ENCODE measurements at places on chromosomes 12 and 14.

DNA sequence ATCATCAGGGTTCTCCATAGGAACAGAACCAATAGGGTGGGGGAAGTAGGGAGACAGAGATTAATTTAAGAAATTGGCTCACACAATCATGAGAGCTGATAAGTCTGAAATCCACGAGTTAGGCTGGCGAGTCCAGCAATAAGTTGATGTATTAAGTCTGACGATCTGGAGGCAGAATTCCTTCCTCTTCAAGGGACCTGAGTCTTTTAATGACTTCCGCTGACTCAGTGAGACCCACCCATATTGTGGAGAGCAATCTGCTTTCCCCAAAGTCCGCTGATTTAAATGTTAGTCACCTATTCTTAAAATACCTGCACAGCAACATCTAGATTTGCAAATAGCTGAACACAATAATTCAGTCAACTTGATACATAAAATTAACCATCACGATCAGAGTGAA, 97.8 kb downstream of the SPTSSA start:
- no peak for DNase-seq

GRCh38 chr14:50260511-50260910, 29.1 kb upstream of the SOS2 start:
- no peak for DNase-seq

GRCh38 chr14:72404998-72405397, 472.8 kb downstream of the RGS6 start:
- no peak for DNase-seq

- no peak for DNase-seq
Measured at GRCh38 chr12:124524231-124524925, 43.0 kb downstream of the NCOR2 start.

DNA sequence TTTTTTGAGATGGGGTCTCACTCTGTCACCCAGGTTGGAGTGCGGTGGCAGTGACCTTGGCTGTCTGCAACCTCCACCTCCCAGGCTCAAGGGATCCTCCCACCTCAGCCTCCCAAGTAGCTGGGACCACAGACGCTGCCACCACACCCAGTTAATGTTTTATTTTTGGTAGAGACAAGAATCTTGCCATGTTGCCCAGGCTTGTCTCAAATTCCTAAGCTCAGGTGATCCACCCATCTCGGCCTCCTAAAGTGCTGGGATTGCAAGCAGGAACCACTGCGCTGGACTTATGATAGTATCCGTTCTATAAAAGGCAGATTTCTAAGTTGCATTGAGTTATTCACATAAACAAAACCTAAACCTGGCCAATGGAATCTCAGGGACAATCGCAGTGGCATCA, 321.1 kb upstream of the PRICKLE1 start:
- no peak for DNase-seq

DNA sequence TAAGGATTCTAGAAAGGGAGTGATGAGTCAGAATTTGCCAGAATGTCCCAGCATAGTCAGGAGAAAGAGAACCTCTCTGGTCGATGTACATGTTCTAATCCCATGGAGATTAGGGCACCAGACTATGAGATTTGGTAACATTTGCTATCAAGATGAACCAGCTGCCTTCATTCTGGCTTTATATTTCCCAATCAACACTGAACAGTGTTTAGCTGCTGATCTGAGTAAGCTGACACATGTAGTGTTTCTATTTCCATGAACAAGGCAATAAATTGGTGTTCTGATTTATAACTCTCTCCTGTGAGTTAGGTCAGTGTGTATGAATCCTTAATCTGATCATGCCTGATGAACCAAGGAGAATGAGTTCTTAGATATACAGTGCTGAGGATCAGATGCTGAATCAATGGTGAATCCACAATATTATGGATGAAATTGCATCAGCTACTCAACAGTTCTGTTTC, 158.0 kb upstream of the AMIGO2 start:
- DNase-seq = no peak

DNA sequence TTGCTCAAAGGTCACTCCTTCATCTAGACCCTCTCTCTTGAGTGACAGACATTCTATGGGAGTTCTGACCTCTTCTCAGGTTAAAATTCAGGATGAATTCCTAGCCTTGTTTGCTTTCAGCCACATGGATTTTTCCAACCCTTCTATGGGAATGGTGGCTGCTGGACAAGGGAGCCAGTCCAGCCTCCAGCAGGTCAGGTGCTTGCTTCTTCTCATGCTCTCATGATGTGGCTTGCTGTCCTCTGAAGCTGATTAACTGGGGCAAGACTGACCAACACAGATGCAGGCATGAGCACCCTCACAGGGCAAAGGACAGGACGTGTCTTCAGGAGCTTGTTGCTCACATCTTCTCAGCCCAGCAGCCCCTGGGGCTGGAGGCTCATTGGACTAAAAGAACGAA, 97.2 kb upstream of the SLC35F4 start:
- no peak for DNase-seq

GRCh38 chr14:101370593-101371569, 190.4 kb upstream of the DIO3 start:
- peak; percentile 47 for DNase-seq

DNA sequence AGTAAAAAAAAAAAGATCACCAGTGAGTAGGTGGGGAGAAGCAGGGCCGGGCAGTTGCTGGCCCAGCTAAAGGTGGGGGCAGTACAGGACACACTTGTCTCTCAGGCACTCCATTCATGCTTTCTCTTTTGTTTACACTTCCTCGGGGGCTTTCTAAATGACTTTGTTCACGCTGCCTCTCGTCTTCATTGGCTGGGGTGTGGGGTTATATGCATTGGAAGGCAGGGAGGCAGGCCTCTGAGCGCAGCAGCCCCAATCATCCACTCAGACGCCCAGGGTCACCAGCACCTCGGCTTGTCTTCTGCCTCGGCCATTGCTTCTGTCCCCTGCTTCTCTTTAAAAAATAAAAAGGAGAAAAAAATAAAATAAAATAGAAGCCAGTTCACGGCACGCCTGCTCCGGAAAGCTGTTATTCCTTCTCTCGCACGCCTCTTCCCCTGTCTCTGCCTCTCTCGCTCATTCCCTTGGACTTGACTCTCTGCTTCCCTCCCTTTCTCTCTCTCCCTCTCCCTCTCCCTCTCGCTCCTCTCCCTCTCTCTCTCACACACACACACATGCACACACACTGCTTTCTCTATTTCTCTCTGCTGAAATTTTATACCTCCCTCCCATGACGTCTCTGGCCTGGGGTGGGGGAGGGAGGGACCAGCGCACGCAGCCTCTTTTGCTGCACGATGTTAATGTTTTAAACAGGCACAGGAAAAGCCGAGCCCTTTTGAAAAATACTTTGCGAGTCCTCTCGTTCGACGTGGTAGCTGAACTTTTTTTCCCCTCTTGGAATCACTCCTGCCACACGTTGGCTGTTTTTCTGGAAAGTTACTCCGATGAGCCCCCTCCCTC, at the start of gene TGFB3:
TSS of gene TGFB3 (minus strand) at position 570 of the 840 bp plus-strand sequence. CDS start 1,102 bp downstream, outside the sequence.
- DNase-seq = peak; percentile 91

- DNase-seq = no peak
Measured at GRCh38 chr14:32757568-32757967, 181.1 kb upstream of the NPAS3 start.

DNA sequence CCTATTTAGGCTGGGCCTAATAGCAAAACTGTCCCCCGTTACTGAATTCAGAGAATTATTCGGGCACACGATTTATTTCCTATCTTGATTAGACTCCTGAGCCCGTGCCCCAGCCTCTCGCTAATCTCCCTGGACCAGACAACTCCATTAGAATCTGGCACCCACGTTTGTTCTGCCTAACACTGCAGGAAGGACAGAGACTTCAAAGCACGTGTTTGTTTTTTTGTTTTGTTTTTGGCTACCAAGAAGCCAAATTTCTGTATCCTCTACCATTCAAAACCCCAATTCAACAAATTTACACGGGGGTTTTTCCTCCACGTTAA, 4.8 kb downstream of the USP44 start:
- no peak for DNase-seq

DNA sequence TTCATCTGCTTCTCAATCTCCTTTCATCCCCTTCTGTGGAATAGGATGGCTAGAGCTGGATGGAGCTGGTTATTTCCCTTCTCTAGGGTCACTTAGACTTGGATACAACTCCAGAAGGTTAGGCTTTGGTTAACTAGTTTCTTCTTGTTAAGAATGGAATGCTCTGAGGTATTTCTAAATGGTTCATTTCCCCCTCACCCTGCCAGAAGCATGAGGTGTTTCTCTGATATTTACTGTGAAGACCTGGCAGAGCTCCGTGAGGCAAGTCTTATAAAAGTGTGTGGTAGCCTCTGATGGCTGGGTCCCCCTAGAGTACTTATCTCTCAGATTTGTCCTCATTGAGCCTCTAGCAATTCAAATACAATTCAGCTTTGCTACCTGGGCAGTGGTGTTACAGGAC, 207.9 kb downstream of the SLC16A7 start:
- DNase-seq = no peak

DNA sequence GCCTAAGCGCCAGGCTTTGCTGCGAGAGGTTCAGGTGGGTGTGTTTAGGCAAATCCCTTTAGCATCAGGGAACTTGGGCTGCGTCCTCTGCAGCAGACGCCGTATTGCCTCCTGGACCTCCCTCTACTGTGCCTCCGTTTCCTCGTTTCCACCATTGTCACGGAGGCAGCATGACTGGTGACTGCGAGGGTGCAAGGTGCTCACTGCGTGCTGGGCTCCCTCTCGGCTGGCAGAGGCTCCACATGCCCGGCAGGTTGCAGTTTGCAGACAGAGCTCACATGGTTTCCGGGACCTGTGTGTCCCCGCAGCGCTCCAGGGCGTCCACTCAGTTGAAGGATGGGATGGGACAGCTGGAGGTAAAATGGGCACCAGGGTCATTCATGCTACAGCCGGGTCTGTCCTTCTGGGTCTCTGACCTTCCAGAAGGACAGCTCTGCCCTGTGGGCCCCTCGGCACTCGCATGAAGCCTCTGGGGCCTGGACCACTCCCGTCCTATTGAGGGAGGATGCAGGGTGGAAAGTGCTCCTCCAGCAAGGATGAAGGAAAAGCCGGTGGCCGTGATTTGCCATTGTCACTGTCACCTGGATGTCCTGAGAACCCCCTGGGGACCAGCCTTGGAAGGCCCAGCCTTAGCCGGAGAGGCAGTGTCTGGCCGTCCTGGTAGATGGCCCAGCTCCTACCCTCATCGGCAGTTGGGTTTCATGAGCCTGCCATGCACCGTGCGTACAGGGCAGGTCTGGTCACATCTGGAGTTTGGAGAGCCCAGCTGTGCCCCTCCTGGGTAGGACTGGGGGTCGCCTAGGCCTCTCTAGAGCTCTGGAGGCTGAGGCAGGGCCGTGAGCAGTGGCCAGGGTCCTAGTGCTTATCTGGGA, 146.5 kb downstream of the KIF26A start:
- peak; percentile 54 for DNase-seq

DNA sequence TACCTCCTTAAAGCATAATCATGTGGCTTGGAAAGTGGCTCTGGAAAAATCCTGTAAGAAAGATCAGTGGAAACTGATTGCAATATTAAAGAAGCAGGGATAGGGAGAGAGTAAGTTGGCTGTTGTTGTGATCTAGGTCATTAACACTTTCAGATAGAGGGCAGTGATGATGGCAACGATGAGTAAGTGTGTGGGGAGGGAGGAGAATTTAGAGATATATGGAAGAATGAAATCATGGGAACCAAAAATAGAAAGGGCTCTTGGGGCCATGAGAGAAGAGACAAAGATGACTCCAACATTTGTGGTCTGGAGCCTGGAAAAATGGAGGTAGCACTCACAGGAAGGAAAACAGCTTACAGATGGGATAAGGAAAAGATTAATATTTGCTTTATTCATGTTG, 23.3 kb downstream of the SNRPF start:
- no peak for DNase-seq

DNA sequence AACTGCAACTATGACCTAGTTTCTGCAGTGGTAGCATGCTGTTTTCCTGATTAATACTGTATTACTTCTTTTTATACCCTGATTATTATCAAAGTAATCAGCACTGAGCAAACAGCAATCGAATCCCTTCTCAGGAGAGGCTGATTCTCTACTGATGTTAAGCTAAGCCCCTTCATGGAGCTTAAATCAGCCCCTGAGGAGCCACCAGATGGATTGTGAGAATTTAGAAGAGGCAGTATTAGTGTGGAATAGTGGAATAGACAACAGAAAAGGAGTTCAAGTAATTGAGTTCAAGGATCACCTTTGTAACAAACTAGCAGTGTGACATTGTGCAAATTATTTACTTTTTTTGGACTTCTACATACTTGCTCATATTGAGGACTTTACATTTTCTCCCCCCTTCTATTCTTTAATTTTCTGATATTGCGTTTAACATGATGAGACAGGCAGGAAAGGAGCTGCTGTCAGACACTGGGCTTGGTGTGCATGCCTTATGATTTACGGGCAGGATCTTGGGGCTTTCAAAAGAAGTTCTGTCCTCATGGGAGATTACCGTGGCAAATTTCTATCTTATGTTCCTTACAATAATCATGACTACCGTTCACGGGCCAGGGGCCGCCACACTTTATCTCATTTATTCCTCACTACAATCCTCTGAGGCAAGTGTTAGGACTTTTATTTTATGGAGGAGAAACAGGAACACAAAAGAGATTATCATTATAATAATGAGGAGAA, 68.0 kb downstream of the PTPRR start:
- no peak for DNase-seq

- DNase-seq = no peak
Measured at GRCh38 chr12:132089407-132089910, 54.7 kb downstream of the DDX51 start.

- DNase-seq = peak; percentile 52
Measured at GRCh38 chr14:101723061-101723595, 38.4 kb upstream of the PPP2R5C start.

DNA sequence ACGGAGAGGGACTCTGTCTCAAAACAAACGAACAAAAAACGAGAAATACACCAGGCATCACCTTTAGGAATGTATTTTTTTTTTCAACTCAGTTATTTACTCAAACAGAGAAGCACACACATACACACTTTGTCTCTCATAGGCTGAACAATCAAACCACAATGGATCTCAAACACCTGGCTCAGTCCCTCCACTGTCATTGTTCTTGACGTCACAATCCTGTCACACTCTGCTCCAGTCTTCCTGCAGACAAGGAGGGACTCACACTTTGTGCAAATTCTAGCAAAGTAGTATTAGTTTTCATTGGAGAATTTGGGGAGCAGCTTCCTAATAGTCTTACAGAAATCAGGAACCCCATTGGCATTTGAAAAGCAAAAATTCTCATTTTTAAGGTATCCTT, 727.8 kb downstream of the BCL11B start:
- no peak for DNase-seq

- no peak for DNase-seq
Measured at GRCh38 chr14:21227981-21228380, 41.3 kb downstream of the HNRNPC start.

- peak; percentile 93 for DNase-seq
Measured at GRCh38 chr14:74552623-74553022, 59.1 kb downstream of the ISCA2 start.

DNA sequence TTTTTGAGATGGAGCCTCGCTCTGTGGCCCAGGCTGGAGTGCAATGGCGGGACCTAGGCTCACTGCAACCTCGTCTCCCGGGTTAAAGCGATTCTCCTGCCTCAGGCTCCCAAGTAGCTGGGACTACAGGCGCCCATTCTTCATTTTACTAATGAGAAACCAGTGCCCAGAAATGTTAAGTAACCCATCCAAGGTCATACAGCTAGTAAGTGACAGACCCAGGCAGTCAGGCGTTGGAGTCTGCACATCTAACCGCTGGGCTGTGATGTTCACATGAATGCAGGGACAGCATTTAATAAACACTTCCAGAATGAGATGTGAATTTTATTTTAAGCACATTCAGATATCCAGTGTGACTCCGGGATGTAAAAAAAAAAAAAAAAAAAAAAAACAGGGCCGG, 1.3 kb upstream of the TRIP11 start:
- no peak for DNase-seq
